Astrocyte of the spinal cord (primary cell): ENCODE measurements at places on chromosomes 3 and 15.
A peak's percentile ranks its signal among the peaks of the same experiment; 100 is the strongest.

- DNase-seq: no peak
These were observed 298.3 kb upstream of the TGFBR2 start for GRCh38 chr3:30308131-30308530.

GRCh38 chr3:134061401-134061800, 31.7 kb upstream of the SLCO2A1 start:
- no peak for DNase-seq

DNA sequence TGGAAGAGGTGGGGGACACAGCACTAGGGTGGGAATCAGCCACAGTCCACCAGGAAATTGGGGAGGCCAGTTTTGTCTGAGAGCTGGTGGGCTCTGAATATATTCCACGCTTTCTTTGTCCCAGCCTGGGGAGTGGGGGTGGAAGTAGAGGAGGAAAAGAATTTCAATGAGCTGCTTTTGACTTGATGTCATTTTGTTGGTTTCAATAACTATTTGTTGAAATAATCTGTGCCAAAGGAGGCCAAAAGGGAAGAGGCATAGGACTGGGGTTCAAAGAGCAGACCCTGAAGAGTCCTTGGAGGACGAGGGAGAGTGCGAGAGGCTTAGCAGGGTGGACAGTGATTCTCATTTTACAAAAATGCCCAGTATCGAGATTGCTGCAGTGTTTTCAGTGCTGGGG, 262.3 kb downstream of the SHQ1 start:
- DNase-seq: no peak

DNA sequence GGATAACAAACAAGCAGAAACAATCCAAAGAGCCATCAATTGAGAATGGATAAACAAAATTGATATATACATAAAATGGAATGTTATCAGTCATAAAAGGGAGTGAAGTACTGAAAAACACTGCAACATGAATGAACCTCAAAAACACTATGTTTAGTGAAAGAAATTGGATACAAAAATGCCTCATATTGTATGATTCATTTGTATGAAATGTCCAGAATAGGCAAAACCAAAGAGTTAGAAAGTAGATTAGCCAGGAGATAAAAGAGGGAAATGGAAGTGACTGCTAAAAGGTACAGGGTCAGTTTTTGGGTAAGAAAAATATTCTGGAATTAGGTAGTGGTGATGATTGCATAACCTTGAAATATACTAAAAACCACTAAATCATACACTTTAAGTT, 9.8 kb upstream of the SLC25A36 start:
- DNase-seq: no peak

DNA sequence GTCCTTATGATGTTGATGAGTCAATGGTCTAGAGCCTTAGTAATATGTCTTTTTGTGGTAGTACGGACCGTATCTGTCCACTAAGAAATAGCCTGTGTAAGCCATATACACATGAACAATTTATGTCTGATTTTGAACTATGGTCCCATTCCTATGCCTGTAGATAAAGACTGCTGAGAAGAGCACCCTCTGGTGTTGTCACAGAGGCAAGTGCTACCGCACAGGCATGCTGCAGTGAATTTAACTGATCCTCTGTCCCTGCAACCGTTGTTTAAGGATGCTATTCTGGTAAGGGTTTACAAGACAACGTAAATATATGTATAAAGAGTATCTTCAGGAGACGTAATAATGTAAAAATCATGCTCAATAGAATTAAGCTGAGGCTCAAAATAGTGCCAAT, 170.7 kb downstream of the UBE3A start:
- no peak for DNase-seq

GRCh38 chr15:56428821-56429458, 36.0 kb downstream of the MNS1 start:
- peak; percentile 42 for DNase-seq

- DNase-seq: no peak
These were observed 414.7 kb downstream of the ZBTB20 start for GRCh38 chr3:114732353-114732752.

- DNase-seq: no peak
These were observed 119.9 kb upstream of the MELTF start for GRCh38 chr3:197149528-197149927.

DNA sequence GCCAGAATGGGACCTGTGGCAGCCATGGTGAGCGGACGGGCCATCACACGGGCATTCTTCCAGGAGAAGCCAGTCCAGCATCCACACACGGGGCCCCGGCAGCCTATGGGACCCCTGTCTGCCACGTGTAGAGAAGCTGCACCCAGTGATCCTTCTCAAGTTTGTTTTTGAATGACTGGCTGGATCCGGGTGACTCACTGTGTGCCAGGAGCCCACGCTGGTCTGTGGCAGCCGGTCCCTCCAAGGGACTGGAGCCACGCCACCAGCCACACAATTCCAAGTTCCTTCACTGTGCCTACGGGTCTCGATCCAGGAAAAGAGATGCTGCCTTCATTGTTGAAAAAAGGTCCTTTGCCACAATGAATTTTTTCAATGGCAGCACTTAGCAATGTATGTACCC, 58.1 kb downstream of the ATP10A start:
- no peak for DNase-seq

DNA sequence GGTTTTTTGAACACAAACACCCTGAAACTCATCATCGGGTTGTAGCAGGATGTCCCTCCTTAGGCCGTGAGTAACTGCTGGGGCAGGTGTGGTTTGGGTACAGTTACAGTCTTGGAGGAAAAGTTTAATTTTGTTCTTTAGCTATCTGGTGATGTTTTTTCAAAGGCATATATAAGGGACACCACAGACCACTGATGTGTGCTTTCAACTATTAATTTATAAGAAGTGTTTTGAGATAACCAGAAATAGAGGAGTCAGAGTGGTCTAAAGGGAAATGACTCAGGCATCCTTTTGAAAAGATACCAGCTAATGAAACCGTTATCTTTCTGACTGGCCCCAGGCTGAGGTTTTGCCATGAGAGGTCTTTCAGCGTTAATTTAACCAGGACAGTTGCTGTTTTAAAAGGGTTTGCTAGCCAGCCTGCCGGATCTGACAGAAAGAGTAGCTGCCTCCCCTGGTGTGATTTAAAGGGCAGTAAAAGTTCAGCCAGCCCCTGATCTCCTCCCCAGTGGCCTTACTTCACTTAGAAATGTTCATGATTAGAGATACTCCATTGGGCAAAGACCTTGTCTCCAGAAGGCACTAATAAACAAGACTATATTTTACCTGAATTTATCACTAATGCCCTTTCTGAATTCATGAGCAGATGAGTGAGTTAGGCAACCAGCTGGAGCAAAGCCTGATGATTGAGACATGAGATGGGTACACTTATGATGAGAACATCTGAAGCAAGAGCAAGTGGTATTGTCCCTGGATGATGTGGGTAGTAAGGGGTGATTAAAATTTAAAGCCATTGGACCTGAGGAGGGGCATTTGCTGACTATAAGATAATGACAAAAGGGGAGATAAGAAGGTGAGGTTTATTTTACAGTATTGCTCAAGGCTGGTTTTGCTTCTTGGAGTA, 482.5 kb upstream of the TBL1XR1 start:
- peak; percentile 77 for DNase-seq

DNA sequence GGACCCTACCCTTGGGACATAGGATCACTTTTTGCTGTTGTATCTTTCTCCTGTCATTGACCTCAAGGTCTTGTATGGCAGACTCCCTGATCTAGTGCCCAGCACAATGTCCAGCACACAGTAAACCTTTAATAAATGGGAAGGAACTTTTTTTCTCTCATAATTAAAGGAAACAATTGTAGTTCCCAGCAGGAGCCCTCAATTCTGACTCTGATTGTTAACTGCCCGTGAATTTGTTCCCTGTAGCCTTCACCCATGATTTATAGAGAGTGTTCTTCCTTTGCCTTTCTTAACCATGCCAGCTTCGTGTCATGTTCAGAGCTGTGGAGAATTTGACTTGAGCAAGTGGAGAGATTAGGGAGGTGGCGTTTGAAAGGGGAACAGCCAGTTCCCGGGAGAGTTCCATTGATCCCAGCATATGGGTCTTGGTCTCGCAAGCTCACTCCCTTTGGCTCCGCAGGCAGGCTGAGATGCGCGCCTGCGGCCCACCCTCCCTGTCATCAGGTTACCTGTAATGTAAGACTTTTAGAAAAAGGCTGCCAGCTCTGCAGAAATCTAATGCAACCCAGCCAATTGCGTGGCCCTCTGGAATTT, 182.6 kb downstream of the TP63 start:
- DNase-seq: no peak

DNA sequence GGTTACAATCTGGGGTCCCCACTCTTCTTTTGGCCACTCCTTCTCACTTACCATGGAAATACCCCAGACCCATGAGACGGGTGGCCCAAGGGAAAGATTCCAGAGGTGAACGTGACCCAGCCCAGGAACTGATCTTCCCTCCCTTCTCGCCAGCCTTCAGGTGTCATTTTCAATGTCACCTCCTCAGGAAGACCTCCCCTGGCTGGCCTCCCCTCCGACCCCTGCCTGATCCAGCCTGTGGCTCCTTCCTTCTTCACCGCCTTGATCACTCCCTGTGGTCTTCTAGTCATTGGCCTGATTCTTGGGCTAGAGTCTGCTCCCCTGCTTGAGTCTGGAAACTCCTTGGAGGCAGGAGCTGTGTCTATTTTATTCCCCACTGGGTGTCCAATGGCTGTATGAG, 146.1 kb downstream of the SMAD6 start:
- no peak for DNase-seq

DNA sequence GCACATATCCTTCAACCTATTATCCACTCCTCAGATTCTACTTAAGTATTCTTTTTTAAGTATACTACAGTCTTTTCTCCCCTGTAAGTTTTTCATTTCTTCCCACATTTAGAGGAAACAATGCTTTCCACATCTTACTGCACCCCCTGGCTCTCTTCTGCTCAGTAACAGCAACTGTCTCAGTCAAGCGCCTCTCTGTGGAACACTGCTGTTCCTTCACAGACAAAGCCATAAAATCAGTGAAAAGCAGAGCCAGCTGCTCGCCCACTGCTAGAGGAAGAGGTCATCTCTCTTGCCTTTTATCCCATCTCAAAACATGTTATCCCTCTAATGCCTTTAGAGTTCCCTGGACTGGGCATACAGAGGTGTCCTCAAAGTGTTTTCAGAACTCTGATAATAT, 24.8 kb downstream of the SERP1 start:
- DNase-seq: no peak

DNA sequence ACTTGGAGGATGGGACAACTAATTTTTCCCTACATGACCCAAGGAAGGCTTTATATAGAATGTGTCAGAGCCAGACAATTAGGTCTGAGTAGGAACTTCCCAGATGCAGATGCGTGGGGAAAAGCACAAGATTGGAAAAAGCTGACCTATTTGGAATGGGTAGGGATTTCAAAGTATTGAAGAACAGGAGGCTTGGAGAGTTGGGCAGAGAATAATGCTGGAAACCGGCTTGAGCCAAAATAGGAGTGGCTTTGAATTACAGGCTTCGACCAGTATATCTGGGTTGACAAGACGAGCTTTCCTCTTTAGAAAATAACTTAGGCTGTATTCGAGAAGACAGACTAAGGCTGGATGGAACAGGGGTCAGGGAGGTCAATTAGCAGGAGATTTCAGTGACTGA, 181.1 kb downstream of the GBE1 start:
- no peak for DNase-seq

GRCh38 chr3:33991673-33992072, 193.2 kb downstream of the PDCD6IP start:
- DNase-seq: no peak

- peak; percentile 36 for DNase-seq
These were observed 5.7 kb upstream of the MAPK6 start for GRCh38 chr15:52013151-52013791.

GRCh38 chr3:9147215-9147895, 102.1 kb downstream of the SRGAP3 start:
- DNase-seq: peak; percentile 6

DNA sequence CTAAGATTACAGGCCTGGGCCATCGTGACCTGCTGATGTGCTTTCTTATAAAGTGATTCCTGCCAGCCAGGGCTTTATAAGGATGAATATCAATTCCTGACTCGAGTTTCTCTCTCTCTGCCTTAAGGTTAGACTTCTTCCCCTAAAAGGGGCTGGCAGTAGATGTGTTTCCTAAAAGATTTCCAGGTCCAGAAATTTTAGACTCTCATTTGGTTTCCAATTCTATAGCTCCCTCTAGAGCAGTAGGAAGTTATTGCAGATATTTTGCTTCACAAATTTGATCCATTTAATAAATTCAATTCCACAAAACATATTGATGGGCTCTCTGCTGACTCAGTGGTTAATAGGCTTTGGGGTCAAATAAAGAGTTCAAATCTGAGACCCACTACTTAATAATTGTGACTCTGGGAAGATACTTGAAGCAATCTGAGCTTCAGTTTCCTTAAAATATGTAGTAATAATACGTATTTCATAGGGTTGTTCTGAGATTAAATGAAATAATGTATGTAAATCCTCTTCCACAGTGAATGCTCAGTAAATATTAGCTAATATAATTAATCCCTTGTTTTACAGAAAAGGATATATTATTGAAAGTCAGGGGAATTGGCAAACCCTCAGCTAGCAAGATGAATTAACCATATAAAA, 2.1 kb downstream of the TRIM69 start:
- peak; percentile 67 for DNase-seq

- no peak for DNase-seq
These were observed 9.4 kb downstream of the MUC4 start for GRCh38 chr3:195802261-195802701.

DNA sequence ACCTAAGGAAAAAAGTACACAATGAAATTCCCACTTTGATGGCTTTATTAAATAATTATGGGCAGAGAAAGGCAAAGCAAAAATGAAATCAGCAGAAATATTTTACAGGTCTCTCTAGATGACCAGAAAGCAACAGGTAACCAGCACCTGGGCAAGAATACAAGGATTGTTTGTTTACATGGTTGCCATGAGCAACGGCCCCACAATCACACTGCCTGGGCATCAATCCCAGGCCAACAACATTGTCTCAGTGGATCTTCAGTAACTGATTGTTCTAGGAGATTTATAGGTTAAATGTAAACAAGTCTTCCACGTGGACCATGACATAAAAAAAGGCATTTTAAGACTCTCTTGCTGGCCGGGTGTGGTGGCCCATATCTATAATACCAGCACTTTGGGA, 82.6 kb downstream of the PDZRN3 start:
- no peak for DNase-seq

DNA sequence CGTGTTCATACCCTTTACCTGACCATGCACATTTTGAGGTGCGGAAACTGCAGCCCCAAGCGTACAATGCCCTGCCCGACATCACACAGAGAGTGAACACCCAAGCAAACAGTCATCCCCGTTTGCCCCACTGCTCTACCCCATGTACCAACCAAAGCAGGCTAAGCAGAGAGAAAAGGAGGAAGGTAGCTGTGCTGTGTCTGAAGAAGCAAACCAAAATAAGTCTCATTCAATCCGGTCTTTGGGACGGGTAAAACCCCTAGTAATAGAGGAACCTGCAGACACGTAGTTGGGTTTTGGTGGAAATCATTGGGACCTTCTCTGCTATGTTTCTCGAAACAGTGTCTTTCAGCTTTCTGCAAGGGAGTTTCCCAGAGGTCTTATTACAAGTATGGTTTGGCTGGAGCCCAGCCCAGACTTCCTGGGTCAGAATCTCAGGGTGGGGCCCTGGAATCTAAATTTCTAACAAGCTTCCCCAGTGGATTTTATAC, 164.6 kb upstream of the HES1 start:
- DNase-seq: peak; percentile 79

GRCh38 chr3:128207951-128208350, 54.7 kb downstream of the EEFSEC start:
- DNase-seq: no peak
